ENCODE measurements at places on chromosomes 1 and 21.

DNA sequence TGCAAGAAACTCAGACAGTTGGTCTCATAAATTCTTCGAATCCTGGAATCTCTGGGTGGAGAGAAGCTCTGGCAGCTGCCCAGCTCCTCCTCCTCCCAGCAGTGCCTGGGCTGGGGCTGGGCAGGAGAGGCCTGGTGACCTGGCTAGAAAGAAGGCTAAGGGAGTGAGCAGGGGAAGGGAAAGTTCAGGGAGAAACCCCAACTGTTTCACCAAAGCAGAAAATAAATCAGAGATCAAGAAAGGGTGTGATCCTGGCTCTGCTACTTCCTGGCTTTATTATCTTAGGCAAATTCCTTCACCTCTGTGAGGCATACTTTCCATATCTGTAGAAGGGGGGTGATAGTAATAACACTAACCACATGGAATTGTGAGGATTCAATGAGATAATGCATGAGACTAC, 8.8 kb upstream of the COL16A1 start:
- DNase-seq = no peak

GRCh38 chr1:20666804-20667203, 5.6 kb upstream of the DDOST start:
- no peak for DNase-seq

- DNase-seq = no peak
Measured at GRCh38 chr1:107781245-107781644, 183.7 kb downstream of the VAV3 start.

DNA sequence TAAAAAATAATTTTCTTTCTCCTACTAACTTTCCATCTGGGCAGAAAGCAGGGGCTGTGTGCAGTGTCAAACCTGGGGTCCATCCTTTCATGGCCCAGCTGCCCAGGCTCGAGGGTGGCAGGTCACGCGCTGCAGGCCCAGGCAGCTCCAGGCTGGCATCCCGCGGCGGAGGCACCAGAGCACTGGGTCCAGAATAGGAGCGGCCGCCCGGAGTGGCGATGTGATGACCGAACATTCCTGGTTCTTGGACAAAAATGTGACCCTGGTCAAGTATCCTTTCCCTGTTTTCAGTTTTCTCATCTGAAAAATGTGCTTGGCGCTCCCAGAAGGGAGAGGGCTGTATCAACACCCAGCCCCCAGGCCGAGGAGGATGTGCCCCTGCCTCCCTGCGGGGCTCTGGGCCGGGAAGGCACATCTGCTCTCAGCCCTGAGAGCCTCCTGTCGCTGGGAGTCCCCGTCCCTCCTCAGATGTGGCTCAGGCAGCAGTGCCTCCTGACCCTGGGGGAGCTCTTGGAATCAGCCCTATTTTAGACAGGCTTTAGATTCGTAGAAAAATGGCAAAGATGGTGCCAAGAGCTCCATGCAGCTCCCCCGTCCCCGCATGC, 29.3 kb downstream of the SLX9 start:
- no peak for DNase-seq

DNA sequence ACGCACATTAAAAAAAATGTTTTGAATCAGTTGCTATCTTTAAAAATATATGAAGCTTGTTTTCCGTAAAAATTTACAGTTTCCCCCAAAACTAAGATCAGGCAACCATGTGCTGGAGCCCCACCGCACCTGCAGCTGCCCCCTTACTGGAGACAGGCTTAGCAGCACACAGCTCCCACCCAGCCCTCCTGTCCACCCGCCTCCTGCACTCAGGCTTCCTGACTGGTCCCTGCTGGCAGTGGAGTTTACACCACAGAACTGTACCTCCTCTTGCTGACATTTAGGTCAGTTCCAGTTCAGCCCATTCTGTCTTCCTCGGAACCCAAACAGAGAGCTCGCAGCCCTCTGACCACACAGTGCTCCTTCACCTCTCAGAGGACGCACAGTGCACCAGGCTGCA, 2.1 kb downstream of the GPR161 start:
- no peak for DNase-seq

Measured in KG1 (cell line).